Upper lobe of left lung (tissue), 6 donors: ENCODE measurements at places on chromosomes 2 and 18.

GRCh38 chr2:60962528-60962927 is 55.0 kb upstream of the PEX13 start:
- no peak for DNase-seq

- no peak for DNase-seq
Measured at GRCh38 chr2:168119515-168120141, 127.8 kb downstream of the STK39 start.

- DNase-seq, result no peak
Measured at GRCh38 chr2:232336981-232337720, 41.4 kb upstream of the ALPP start.

- no peak for DNase-seq
Measured at GRCh38 chr2:20632446-20632990, 18.4 kb downstream of the HS1BP3 start.

DNA sequence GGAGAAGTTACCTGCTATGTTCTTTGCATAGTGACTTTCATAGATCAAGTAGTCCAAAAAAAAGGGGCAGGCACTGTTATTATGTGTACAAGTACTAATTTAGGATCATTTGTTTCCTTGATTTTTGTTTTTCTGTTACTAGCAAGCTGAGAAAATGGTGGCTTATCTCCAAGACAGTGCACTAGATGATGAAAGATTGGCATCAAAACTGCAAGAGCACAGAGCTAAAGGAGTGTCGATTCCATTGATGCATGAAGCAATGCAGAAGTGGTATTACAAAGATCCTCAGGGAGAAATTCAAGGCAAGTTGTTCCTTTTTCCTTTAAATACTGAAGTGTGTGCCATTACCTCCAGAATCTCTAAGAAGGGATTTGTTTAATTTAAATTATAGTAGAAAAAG is 19.6 kb upstream of the KCNJ13 start:
- DNase-seq, result no peak

GRCh38 chr2:148876595-148877402 is 1.8 kb downstream of the KIF5C start:
- DNase-seq, result no peak

DNA sequence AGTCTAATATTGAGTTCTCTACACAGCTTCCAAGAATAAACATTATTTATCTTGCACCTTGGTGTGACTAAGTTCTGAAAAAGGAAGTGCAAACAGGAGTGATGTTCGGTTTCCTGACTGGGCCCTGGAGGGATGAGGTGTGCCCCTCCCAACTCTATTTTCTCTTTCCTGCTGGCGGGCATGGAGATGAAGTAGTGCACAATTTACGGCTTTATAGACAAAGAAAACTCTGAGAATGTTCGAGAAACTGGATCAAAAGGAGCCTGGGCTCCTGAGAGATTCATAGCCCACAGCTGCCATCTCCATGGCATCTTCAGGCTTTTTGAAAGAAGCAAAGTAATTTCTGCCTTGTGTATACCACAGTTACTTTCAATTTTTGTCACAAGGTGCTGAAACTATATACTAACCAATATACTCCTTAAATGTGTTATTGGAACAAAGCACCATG is 22.3 kb downstream of the LRATD1 start:
- DNase-seq, result no peak

DNA sequence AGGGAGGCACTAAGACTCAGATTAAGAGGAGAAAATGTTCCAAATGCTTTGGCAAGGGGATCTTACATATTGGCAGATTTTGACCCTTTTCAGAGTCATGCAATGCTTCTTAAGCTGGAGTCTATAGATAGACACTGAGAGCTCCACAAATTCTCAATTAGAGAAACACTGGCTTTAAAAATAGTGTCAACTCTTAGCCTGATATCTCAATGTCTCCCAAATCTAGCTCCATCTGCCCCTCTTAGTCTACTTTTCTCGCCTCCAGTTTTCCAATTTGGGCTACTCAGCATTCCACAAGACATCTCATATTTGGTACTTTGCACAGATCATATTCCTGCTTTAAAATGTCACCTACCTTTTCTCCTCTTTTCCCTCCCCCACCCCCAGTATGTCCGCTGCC is 232.6 kb downstream of the LRRTM1 start:
- no peak for DNase-seq

DNA sequence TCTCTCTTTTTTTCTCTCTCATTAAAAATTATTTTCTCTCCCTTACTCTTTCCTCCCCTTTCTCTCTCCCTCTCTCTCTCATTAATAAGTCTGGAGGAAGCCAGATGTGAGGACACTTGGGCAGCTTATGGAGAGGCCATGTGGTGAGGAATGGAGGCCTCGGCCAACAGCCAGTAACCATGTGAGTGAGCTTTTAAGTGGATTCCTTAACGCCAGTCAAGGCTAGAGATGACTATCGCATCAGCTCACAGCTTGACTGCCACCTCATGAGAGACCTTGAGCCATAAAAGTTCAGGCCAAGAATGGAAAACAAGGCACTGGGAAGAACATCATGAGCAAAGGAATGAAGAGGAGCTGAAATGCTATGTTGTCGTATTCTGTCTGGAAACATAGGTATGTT is 39.1 kb downstream of the ETAA1 start:
- no peak for DNase-seq

DNA sequence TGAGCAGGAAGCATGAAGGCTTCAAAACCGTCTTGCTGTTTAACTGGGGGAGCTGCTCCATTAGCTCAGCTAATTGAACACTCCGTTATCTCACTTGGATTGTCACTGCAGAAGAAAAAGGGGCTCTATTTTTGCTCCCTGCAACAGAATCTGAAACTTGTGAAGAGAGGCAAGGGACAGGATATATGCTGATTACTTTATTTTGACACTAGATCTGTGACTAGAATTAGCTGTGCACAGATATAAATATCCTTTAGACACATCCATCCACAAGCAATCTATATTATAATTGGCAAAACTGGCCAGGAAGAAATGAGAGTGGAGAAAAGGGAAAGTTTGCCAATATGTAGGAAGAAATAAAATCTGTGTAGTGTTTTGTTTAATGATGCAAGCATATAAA is 700.1 kb upstream of the CHAC2 start:
- DNase-seq, result no peak

GRCh38 chr2:104932243-104932642 is 78.3 kb downstream of the POU3F3 start:
- DNase-seq, result no peak

- DNase-seq, result no peak
Measured at GRCh38 chr2:61575447-61575859, 37.3 kb upstream of the XPO1 start.

DNA sequence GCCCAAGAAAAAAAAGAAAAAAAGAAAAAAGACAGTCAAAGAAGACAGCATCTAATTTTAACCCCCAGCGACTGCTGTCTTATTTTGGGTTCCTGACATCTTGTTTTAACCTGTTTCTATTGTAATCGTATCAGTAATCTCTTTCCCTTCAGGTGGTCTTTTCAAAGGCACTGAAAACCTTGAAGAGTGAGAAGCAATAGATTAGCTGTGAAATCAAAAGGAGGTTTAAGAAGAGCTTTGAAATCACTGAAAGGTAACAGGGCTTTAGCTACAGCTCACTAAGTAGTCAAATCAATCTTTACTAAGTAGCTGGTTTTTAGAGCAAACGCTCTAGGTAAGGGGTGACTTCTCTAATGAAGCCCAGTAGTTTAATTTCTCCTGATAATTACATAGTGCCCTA is 5.4 kb upstream of the TANC1 start:
- DNase-seq, result no peak

DNA sequence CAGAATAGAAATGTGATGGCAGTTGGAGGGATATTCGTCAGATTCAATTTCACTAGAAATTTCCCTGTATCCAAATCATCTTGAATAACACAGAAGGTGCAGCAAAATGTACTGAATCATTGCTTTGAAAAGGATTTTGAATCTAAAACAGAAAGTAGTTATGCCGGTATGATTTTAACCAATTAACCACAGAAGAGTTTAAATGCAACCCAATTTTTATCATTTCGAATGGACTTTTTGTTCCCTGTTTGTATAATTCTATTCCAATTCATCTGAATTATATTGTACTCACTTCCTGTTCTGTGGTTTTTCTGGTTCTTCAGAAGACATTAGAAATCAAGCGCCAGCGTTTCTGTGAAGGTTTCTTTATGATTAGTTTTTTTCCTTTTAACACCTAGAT is 190.4 kb downstream of the MYO3B start:
- DNase-seq, result no peak

DNA sequence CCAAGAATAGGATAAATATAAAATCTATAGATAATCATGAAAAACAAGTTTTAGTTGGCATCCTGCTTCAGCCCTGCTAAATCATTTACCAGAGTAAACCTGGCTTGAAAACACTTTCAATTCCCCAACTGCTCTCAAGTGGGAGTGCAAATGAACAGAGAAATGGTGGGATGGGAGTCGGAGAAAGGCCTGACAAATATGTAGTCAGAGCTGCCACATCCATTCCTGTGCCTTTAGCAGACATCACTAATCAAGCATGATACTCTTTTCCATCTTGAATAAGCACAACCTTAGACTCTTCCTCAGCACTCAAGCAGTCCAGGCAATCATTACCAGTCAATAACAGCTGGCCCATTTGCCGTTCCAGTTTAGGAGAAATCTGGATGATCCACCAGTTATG is 101.3 kb downstream of the ANKRD44 start:
- DNase-seq, result no peak

GRCh38 chr2:160736148-160737028 is 242.8 kb upstream of the RBMS1 start:
- DNase-seq, result no peak

GRCh38 chr2:174046172-174046571 is 81.0 kb upstream of the SP3 start:
- no peak for DNase-seq

- no peak for DNase-seq
Measured at GRCh38 chr18:76885001-76885400, 62.6 kb downstream of the ZNF236 start.

GRCh38 chr2:68723181-68723580 is 11.4 kb upstream of the ARHGAP25 start:
- no peak for DNase-seq

DNA sequence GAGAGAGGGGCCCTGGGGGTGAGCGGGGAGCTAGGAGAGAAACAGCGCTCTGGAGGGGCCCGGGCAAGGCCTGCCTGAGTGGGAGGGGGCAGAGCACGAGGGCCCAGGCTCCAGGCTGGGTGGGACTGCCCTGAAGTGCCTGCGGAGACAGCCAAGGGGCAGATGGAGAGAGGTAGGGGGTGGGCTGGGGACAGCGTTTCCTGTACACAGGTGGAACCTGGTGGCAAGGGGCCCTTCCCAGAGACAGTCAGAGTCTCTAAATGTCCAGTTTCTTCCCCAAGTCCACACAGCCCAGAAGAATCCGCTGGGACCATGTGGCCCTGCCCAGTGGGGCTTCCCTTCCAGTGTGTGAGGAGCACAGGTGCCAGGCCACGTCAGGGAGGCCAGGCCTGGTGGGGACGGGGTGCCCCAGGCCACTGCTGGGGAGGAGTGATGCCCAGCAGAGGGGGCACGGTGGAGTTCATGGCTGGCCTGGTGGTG is 1.7 kb upstream of the GPR35 start:
- DNase-seq, result no peak

GRCh38 chr2:142286618-142287017 is 155.8 kb upstream of the LRP1B start:
- DNase-seq, result no peak

DNA sequence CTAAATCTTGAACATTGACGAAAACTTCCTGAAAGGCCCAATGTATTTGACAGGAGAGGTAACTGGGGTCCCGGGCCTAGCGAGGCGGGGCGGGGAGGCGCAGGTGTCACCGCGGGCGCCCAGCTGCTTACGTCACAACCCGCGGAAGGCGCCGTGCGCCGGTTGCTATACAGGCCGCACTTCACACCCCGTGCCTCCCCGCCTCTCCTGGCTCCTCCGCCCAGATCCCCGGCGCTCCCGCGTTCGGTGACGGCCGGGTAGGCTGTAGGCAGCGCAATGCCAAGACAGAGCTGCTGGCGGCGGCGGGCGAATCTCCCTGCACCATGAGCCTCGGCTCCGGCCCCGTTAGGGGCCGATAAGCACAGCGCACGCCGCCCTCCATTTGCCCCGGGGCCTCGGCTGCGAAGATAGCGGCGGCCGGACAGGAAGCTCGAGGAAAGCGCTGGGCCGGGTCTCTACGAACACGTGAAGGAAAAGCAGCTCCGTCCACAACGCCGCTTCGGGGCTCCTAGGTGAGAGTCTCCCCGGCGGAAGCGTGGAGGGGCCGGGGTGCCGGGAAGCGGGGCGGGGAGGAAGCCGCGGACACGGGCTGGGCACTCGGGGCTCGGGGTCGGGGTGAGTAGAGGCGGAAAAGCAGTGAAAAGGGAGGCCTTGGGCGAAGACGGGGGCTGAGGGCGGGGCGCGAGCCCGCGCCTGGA is at the start of gene RNF138:
Gene RNF138, plus strand, starts transcription at position 151 of the 698 bp plus-strand sequence. CDS start 903 bp downstream, outside the sequence.
- peak; percentile 97 for DNase-seq

DNA sequence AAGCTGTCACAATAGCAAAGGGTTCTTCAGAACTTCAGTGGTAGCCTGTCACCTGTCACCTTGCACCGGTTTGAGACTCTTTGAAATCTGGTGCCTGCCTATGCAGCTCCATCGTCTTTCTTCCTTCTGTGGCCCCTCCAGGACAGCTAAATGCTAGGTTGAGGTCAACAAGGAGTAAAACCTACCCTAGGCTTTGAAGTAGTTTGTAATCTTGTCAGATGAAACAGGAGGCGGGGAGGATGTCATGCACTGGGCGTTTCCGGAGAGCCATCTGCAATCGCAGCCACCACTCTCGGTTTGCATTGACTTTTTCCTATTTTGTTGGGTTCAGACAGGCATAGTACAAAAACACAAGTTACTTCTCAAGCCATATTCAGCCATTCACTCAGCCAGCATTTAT is 116.7 kb downstream of the LPIN1 start:
- DNase-seq, result no peak

- DNase-seq, result no peak
Measured at GRCh38 chr2:2517399-2517798, 186.3 kb upstream of the MYT1L start.

- no peak for DNase-seq
Measured at GRCh38 chr18:9988665-9989064, 74.8 kb downstream of the VAPA start.

DNA sequence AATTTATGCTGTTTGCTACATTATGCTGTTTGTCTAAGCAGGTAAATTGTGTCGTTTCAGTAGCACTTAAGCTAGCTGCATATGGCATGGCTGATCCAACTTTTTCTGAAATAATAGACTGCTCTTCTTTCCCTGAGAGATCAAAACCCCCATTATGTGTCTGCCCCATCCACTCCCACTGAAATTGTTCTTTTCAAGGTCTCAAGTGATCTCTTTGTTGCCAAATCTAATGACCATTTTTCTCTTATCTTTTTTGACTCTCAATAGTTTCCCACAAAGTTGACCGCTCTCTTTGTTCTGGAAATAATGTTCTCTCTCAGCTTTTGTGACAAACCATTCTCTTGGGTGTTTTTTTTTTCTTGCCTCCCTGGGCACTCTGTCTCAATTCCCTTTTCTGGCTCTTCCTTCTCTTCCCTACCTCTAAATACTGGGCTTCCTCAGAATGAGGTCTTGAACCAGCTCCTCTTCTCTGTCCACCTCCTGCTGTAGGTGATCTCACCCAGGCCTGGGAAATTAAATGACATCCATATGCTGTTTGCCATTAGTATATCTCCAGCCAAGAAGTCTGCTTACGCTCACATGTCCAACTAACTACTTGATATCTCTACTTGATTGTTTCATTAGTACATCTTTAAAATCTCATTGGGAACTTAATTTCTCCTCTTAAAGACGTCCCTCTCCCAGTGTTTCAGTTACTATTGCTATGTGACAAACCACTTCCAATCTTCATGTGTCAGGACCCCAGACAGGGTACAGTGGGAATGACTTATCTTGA is 107.3 kb upstream of the TLK1 start:
- DNase-seq, result no peak

GRCh38 chr2:231800493-231801091 is 14.3 kb downstream of the COPS7B start:
- DNase-seq, result peak; percentile 25

- DNase-seq, result no peak
Measured at GRCh38 chr2:190843890-190844699, 36.5 kb upstream of the GLS start.
